ENCODE measurements at places on chromosomes 5 and 9. TPM values are rescaled to one million over a fixed set of nuclear protein-coding genes. Genes with fewer than 3 reads are reported as not detected.

The CBY3 gene
- polyA plus RNA-seq: 0.33 TPM

GRCh38 chr5:122165559-122166078 lies 36.3 kb downstream of the ZNF474 start:
- DNase-seq: no peak

DNA sequence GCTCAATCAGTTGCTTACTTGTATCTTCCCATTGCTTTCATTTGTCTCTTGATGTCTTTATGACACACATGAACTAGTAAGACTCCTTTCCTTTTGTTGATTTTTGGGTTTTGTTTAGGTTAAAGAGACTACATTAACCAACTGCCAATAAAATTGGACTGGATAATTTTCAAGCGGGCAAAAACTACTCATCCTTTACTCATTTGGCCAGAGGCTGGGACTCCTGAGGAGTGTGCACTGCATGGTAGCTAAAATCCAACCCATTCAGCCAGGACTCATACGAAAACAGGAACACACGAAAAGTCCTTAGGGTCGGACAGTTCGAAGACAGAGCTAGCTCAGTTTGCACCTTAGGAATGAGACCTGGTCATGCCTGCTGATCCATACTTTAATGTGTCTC lies 6.0 kb downstream of the SLC46A2 start:
- DNase-seq: no peak

- no peak for DNase-seq
Measured at GRCh38 chr9:100099722-100100042, 639 bp downstream of the INVS start.

- DNase-seq: no peak
Measured at GRCh38 chr5:16547200-16547842, 69.5 kb downstream of the RETREG1 start.

GRCh38 chr5:115838885-115839518 lies 2.4 kb downstream of the ATG12 start:
- no peak for DNase-seq

DNA sequence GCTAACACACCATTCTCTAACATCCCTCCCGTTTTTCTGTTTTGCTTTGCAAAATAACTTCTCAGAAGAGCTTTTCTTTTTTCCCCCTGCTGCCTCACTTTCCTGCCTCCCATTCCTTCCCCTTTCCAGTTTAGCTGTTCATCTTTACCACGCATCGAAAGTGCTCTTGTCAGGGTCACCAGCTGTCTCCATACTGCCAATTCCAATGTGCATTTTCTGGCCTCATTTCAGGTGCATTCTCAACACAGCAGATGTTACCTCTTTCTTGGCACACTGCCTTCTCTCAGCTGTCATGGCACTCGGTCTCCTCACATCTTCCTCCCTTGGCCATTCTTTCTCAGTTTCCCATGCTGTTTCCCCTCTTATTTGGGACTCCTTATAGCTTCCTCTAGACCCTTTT lies 9.5 kb downstream of the ARSK start:
- no peak for DNase-seq

DNA sequence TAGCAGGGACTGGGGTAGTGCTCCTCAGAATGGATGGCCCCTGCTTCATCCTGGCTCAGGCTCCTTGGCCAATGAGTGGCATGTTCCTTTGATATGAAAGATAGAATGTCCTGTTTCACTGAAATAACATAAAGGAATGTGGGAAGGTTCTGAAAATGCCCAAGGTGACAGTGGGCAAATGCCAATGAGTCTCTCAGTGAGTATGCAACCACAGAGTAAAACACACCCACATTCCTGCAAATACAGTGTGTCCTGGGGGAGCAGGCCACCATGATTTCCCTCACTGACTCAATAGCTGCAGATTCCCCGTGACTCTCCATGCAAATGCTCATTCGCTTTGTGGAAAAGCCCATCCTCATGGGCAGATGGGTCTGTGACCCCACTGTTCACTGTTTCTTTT lies 36.4 kb downstream of the ZNF366 start:
- DNase-seq: no peak

DNA sequence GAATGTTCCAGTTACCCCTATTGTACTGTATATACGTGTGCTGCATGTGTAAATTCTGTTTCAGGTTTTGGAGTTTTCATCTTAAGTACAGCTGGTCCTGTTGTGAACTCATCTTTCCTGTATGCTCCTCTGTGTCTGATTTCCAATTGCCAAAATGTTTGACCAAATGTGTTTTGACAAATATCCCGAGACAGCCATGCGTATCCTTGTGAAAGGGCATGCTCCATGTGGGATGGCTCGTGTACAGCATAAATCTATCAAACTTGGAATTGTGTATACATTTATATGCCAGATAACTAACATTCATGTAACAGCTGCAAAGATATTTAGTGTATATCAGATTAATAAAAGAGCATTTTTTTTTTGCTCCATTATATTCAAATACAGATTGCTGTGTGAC lies 69.5 kb upstream of the IQGAP2 start:
- DNase-seq: no peak

GRCh38 chr5:68544648-68545552 lies 329.3 kb downstream of the PIK3R1 start:
- no peak for DNase-seq

GRCh38 chr5:86879086-86879485 lies 261.3 kb downstream of the COX7C start:
- DNase-seq: no peak
